HFFc6 (cell line): ENCODE measurements at places on chromosomes 13 and 19. TPM values are rescaled to one million over a fixed set of nuclear protein-coding genes. Genes with fewer than 3 reads are reported as not detected.

ATP11A gene
- 4.8 to 30.9 TPM (median 29.9 TPM) in 3 replicates for total RNA-seq

- DNase-seq = no peak
These were observed 34.2 kb downstream of the RUBCNL start for GRCh38 chr13:46352805-46353204.

DNA sequence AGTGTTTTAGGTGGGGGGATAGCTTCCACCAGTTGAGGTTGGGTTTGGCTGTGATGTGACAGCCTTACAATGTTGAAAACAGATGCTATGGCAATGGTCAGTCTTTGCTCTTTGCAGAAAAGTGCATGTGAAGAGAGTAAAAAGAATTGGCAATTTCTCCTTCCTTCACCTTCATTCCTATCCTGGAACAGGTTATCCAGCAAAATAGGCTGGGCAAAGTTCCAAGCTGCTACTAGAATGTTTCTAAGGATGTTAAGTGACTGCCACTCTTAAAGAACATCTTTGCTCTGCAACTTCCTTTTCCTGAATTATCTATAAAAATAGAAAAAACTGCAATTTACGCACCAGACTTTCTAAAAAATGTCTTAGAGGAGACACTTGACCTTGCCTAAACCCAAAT, 50.1 kb upstream of the MYCBP2 start:
- no peak for DNase-seq

- no peak for DNase-seq
These were observed 15.9 kb upstream of the RANBP3 start for GRCh38 chr19:5993648-5994358.

SULT2B1 gene
- total RNA-seq = not detected in 2 replicates

DNA sequence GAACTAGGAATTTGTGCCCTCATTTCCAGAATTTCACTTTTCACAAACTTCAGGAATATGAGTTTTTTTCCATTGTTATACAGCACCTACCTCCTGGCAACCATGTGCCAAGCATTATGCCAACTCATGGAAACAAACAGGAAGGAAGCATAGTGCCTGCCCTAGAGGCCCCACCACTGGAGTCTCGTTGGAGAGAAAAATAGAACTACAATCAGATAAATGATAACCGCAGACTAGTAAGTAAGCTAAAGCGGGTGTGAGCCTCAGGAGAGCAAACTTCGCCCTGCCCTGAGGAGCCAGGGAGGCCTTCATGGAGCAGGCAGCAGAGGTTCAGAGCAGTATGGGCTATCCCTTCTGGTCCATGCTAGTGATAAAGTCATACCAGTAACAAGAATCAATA, 75.9 kb downstream of the FRY start:
- DNase-seq = no peak
